ENCODE measurements at places on chromosomes 16 and 17.
A peak's percentile ranks its signal among the peaks of the same experiment; 100 is the strongest.

DNA sequence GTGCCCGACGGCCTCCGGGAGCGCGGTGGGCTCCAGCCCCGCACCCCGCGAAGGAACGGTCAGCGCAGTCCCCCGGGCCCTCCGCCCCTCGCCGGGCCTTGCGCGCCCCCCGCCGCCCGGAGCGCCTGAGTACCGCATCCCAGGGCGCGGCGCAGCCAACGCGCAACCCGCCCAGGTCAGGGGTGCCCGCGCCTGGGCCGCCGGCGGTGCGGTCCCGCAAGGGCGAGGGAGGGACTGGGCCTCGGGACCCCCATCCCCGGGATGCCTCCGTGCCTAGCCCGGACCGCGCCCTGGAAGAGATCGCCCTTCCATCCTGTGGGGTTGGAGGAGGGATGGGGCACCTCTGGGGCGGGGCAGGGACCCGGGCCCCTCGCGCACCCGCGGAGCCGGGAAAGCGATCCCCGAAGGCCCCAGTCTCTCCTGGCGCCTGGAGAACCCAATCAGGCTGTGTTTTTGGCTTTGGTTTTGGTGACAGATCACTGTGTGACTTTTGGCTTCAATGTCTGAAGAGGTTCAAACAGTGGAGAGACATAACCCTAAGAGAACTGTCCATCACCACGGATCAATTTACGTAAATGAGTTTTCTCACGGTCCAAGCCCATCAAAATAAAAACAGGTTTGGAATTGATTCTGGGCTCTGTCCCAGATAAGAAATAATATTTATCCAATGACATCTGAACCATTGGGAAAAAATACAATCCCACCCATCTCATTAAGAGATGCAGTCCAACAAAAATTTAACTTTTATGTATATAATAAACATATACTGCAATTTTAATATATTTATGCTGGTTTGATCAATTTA lies 17.8 kb downstream of the ENPP7 start:
- no peak for DNase-seq

GRCh38 chr17:67902511-67903231 lies 77.4 kb downstream of the BPTF start:
- no peak for DNase-seq

GRCh38 chr17:50513495-50513894 lies 5.3 kb downstream of the MYCBPAP start:
- DNase-seq, result no peak

GRCh38 chr16:2319606-2320005 lies 20.9 kb downstream of the ABCA3 start:
- no peak for DNase-seq

GRCh38 chr17:246851-247421 lies 65.5 kb upstream of the DOC2B start:
- no peak for DNase-seq

- no peak for DNase-seq
Observed at GRCh38 chr17:11485336-11486100, 112.8 kb upstream of the DNAH9 start.

DNA sequence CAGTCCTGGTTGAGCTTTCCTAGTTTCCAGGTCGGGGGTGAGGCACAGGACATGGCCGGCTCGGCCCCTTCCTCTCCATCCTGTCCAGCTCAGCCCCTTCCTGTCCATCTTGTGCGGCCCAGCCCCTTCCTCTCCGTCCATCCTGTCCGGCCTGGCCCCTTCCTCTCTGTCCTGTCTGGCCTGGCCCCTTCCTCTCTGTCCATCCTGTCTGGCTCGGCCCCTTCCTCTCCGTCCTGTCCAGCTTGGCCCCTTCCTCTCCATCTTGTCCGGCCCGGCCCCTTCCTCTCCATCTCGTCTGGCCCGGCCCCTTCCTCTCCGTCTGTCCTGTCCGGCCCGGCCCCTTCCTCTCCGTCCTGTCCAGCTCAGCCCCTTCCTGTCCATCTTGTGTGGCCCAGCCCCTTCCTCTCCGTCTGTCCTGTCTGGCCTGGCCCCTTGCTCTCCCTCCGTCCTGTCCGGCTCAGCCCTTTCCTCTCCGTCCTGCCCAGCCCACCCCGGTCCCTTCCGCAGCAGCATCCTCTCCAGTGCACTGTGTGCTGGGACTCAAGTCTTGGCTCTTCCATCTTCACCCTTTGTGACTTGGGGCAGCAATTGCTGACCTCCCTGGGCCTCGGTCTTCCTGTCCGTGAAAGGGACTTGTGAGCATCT lies 5.5 kb upstream of the ZNF750 start:
- DNase-seq, result no peak

GRCh38 chr17:59629174-59629573 lies 9.5 kb downstream of the CLTC start:
- no peak for DNase-seq

DNA sequence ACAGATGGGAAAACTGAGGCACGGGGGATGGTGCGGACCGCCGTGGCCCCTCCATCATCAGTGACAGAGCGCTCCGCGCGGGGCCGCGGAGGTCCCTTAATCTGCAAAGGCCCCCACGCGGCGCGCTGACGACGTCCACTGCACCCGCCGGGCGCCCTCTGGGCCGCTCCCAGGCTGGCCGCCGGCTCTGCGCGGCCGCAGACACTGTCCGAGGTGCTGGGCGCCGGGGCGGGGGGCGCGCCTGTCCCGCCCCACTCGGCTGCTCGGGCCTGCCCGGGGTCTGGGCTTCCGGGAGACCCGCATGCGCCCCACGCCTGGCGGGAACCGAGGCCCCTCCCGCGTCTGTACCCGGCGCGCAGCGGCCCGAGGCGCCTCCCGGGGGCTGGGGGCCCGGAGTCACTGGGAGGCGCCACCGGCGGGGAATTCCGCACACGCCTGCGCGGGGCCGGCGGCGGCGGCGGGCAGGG lies 550 bp upstream of the RNF213 start:
- peak; percentile 39 for DNase-seq

DNA sequence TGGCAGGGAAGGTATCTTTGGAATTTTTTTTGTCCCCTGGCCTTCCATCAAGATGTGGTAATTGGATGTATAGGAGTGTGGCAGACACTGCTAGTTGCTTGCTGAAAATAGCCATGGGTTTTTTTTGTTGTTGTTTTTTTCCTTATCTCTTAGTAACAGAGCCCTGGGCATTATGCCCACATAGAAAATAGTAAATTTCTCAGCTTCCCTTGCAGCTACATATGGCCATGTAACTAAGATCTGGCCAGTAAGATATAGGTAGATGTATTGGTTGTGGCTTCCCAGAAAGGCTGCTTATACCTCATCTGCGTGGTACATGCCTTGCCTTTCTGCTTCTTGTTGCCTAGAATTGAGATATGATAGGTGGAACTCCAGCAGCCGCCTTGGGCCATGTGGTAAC lies 349.9 kb downstream of the CPPED1 start:
- no peak for DNase-seq

GRCh38 chr16:1920727-1921171 lies 2.5 kb upstream of the HS3ST6 start:
- no peak for DNase-seq

DNA sequence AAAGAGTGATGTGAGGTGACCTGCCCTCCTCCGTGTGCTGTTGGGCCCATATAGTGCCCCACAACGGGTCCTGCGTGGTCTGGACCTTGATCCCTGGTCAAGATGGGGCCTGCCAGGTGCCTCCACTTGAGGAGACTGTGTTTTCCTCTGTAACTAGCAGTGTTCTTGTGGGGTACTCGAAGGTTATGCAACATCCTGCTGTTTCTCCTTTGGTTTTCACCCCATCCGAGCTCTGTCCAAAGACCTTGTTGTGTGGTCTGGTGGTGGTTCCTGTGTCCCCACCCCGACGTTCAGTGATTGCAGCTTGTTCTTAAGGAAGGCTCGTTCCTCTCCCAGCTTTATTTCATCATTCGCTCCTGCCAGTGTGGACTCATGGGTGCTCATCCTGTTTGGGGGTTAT lies 38.7 kb upstream of the ZNF750 start:
- DNase-seq, result no peak

DNA sequence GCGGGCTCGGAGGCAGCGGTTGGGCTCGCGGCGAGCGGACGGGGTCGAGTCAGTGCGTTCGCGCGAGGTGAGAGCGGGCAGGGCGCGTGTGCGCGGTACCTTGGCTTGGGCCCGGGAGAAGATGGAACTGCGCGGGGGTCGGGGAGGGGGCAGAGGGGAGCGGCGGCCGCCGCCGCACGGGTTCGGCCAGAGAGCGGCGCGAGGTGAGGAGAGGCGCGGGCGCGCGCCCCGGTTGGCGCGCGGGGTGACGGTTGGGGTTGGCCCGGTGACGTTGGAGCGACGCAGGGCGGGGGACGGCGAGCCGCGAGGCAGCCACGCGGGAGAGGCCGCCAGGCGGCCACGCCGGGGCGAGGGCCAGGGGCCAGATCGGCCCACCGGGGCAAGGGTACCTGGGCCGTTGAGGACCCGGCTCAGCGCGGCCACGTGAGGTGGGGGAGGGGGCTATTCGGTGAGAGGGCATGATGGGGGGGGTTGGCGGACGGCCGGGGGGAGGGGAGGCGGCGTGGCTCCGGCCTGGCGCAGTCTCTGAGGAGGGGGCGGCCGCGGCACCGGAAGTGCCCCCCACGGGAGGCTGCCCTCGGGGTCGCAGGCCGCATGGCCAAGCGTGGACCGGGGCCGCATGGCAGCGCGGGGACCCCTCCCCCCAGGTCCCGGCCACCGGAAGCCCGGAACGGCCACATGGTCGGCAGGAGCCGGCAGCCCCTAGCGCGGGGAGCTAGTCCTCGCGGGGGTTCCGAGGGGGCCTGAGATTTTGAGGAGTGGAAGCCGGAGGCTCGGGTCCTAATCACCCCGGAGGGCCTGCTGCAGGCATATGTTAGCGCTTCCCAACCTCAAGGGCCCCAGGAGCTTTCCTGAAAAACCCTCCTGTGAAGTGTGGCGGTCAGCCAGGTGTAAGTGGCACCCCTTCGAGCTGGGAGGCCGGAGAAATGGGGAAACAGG lies 527 bp downstream of the EIF5A start:
- DNase-seq, result no peak

DNA sequence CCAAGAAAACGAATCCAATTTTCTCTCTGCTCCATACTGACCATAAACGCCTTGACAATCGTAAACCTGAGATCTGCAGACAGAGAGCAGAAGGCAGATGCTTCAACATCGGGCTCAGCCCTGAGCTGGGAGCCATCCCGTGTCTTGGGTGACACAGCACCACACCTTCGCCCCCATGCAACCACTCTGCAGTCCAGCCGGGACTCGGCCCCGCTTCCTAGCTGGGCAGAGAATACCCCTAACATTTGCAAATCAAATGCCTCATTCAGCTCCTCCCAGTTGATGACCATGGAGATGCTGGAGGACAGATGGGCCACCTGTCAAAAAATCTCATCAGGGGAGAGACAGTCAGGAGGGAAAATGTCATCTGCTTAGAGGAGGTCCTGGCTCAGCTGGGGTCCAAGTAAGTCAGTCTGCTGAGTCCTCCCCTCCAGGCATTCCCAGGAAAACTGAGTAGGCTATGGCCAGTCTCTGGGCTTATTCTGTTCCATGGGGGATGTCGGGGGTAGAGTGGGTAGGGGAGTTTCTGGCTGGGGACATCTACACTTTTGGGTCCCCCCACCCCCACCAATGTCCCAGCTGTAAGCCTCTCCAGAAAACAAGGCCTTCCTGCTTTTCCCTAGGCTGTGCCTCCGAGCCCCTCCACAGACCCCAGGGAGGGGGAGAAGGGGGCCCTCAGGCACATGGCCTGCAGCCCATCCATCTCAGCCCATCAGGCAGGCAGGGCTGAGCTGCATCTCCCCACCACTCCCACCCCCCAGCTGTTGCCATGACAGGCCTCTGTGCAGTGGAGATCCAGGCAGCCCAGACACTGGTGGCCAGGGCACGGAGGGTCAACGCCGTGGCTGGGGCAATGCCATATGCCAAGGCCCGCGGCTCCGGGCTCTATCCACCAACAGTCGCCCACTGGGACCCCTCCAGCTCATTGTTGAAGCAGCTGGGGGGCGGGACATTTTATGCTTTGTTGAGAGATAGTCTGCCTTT lies 158.6 kb downstream of the AXIN2 start:
- no peak for DNase-seq

DNA sequence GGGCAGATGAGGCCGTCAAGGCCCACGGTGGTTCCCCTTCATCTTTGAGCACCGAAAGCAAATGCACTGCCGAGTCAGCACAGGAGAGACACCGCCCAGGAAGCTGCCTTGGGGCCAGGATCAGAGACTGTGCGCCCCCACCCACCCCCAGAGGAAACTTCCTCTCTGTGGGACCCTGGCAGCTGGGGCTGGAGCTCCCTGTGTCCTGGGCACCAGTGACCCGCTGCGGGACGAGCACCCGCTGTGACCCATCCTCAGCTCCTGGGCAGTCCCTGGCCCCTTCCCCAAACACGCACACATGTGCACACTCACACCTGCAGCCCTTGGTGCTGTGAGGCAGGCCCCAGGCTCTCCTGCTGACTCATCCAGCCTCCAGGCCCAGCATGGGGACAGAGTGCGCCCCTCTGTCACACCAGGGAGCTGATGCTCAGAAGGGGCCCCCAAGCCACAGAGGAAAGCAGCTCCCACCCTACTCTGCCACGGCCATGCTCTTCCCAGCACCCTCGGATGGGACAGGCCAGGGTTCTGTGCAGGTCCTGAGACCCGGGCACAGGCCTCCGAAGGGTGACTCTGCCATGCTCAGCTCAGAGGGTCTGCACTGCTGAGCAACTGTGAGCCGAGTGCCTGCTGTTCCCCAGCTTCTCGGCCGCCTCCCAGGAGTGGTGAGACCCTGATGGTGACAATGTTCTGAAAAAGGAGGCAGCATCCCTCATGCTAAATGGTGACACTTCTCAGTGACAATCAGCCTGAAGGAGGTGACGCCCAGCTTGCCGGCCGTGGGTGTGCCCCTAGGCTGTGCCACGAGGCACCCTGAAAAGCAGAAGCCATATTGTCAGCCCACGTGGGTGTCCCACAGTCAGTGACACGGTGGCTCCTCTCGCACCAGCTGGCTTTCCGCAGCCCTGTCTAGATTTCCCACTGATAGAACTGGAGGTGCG lies 3.6 kb downstream of the PIEZO1 start:
- no peak for DNase-seq

- no peak for DNase-seq
Observed at GRCh38 chr16:9332574-9333148, 241.2 kb downstream of the HAPSTR1 start.

DNA sequence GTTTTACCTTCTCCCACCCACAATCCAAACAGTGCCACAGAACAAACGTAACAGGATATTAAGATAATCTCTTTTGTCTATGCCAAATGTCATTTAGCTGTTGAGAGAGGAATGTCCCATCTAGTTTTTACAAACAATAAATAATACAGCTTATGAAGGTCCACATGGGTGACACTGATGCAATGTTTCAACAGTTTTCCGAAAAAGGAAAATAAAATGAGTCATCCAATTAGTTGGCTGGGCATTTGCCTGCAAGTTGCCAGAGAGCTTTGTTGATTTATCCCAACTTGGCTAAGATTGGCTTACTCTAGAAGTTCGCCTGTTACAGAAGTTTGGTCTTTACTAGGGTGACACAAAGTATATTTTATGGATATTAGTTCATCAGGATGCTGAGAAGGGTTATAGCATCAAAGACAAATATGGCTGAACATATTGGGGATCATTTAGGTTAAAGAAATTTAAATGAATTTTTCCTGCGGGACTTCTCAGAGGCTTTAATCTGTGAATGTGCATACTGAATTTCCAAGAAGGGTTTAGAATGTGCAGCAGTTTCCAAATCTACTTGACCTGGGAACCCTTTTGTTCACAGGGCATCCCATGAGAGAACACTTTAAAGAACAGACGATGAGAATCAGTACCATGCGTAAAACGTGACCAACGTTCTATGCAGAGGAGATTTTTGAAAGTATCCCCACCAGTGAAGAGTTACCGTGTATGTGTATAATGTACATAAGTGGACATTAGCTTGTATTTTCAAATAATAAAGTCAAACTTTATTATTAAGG lies 73.1 kb downstream of the CDH13 start:
- DNase-seq, result no peak

- no peak for DNase-seq
Observed at GRCh38 chr17:76079956-76080767, 1.2 kb downstream of the ZACN start.

GRCh38 chr17:72590882-72591281 lies 470.1 kb downstream of the SOX9 start:
- DNase-seq, result no peak

Data from right renal cortex interstitium (tissue), 3 donors.